ENCODE measurements at places on chromosomes 16 and 17.

GRCh38 chr16:57630931-57631845 is 2.8 kb downstream of the ADGRG1 start:
- no peak for DNase-seq

DNA sequence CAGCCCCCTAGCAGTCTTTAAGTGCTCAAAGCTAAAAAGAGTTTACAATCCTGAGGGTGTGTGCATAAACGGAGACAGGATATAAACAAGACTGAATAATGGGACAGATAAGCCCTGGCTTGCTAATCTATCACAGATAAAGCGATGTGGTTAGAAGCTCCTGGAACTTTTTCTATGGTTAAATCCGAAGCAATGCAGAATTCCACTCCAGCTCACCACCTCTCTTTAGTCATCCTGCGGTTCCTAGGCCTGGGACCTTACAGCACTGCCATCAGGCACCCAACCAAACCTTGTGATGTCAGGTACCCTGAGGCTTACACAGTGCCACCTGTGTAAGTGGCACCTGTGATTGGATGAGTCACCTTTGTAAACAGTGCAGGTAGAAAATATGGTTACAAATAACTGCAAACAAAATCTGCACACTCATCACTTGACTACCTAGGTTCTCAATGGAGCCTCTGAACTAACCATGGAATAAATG is 31.5 kb upstream of the B4GALNT2 start:
- peak; percentile 86 for DNase-seq

DNA sequence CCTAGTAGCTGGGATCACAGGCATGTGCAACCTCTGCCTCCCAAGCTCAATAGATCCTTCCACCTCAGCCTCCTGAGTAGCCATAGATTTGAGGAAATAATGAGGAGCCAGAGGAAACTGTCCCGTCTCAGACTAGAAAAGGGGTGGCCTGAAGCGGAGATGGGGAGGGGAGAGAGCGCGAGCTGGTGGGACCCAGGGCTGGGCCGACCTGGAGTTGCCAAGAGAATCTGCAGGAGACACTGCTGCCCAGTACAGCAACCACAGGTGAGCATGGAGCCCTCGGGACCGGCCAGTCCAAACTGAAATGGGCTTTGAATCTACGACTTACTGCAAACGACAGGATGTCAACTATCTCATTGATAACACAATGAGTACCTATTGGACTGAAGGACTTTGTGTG is 24.3 kb downstream of the CD300A start:
- DNase-seq: no peak

DNA sequence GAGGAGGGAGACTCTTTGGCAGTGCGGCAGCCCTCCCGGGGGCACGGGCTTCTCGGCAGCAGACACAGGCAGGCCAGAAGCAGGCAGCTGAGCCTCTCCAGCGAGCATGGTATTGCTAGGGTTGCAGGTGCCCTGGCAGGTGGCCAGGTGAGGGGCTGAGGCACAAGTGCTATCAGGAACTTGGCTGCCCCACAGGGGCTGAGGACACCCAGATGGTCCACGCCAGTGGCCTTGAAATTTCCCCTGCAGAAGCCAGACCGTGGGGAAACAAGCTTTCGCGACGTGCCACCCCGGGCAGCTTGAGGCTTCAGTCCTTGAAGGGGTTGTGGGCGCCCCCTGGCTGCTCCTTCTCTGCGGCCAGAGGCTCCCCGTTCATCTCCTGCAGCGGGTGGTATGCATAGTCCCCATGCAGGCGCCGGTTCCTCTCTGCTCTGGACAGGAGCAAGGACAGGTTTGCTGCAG is 8.5 kb downstream of the NAGPA start:
- DNase-seq: no peak

- no peak for DNase-seq
These were observed 58.0 kb downstream of the ZFPM1 start for GRCh38 chr16:88511060-88511459.

GRCh38 chr17:39627712-39628516 is 1.2 kb downstream of the PPP1R1B start:
- no peak for DNase-seq

GRCh38 chr16:73743665-73744496 is 552.7 kb upstream of the PSMD7 start:
- peak; percentile 17 for DNase-seq

DNA sequence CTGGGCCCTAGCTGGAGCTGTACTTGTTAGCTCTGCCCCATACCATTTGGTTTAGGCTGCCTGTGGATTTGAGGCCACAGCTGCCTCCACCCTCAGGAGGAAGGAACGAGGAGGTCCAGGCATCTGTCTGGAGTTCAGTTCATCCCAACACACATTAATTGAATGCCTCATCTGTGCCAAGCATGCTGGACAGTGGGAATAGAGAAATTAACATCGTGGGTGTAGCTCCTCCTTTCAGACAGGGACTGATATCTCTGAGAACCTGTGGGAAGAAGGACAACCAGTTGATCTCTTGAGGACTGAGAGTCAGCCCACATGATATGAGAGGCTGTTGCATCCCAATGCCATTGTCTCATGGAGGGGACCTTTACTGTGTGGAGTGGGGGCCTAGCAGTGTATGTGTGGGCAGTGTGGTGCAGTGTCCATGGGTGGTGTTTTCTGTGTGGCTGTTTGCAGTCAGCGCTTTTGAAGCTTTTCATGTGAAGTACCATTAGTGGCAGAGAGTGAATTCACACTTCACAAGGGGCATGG is 29.4 kb upstream of the DDX52 start:
- DNase-seq: no peak

GRCh38 chr17:3944485-3945388 is 19.5 kb downstream of the ATP2A3 start:
- peak; percentile 57 for DNase-seq

DNA sequence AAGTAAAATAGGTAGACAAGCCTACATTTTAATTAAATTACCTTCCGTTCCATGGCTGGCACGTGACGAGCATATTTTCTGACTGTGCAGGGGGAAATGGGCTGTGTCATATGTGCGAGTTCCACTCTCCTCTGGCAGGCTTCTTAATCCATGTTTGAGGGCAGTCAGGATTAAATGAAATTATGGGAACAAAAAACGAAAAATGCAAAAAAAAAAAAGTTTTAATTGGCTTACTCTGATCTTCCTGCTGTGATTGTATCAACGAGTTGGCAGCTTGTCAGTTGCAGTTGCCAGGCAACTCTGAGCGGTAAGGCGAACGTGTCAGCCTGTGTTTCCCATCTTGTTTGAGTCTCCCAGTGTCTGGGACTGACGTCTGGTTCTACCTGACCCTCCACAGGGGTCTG is 302.9 kb upstream of the XYLT1 start:
- peak; percentile 49 for DNase-seq

DNA sequence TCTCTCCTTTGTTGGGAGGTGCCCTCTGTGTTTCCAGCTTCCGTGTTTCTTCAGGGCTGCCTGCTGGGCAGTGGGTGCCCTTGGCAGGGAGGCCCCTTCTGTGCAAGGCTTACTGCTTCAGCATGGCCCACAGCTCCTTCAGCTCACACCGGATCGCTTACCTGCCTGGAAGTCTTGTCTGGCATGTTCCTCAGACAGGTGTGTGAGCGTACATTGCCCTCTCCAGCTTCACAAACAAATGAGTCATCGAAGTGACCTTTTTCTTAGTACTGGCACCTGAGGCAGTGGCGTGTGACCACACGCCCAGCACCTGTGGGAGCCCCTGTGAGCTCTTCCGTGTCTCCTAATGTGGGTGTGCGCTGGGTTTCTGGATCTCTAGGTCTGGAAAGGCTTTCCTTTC is 3.5 kb downstream of the RAB40C start:
- no peak for DNase-seq

GRCh38 chr16:13529193-13529982 is 390.6 kb upstream of the ERCC4 start:
- DNase-seq: no peak

GRCh38 chr16:55479430-55480140 is 587 bp downstream of the MMP2 start:
- DNase-seq: no peak

DNA sequence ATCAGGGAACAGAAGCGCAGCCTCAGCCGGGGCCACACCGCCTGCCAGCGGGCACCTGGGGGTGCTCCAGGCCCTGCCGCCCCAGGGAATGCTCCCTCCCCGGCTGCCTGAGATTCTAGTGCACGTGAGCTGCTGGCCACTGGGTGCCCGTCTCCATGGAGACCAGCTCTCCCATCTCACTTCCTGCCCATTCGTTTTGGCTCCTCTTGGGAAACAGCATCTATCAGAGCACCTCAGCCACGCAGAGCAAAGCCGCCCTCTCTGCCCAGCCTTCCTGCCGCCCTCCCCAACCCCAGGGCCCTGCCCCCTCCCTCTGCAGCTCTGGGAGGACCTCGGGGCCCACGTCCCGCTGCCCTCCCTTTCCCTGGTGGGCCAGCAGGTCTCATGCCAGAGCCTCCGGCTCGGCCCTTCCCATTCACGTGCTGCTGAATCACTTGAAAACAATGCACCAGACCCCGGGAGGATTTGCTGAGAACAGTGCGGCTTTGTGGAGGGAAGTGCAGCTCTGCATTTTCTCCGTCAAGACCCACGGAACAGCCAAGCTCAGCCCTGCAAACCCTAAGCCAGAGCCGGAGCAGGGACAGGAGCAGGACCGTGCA is 19.4 kb downstream of the CEP295NL start:
- peak; percentile 97 for DNase-seq

- no peak for DNase-seq
These were observed 7.4 kb downstream of the ELOB start for GRCh38 chr16:2769675-2770056.

DNA sequence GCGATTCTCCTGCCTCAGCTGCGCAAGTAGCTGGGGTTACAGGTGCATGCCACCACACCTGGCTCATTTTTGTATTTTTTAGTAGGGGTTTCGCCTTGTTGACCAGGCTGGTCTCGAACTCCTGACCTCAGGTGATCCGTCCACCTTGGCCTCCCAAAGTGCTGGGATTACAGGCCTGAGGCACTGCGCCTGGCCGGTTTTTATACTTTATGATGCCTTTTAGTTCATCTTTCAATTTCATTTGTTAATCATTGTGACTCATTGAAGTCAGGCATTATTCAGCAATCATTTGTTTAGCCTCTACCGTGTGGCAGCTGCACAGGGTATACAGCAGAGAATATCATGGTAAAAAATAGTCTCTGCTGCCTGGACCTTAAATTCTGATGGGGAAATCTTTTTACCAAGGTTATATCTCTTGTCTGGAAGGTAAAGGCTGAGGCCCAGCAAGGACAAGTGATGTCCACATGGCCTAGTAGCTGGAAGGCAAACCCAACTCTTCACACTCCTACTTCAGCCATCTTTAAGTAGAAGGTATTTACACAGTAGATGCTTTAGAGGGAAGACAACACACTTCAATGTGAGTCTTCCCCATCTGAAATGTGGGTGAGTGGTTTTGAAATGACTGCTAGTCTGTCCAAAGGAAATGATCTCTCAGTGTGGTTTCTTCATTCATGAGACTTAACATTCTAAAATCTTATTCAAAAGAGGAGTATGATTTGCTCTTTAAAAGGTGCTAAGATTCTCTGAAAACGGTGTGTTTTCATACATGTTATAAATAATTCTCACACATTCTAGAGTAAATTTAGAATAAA is 2.4 kb downstream of the PRPSAP2 start:
- DNase-seq: no peak

- peak; percentile 58 for DNase-seq
These were observed 68.7 kb downstream of the IRX6 start for GRCh38 chr16:55392701-55393100.

DNA sequence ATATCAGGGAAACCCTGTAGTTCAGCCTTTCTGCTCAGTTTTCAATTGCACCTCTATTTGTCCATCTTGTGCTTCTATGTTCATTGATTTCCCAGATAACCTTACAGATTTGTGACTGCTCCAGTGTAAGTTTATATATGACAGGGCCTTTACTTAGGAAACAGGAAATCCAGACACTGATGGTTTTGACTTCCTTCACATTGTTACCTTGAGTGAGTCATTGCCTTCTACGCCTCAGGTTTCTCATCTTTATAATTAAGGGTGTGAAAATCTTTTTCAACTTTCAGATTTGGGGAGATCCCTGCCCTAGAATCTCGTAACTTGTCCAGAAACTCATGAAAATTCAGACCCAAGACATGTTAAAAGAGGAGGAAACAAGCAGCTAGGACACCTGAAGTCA is 342.4 kb upstream of the TBX2 start:
- no peak for DNase-seq

DNA sequence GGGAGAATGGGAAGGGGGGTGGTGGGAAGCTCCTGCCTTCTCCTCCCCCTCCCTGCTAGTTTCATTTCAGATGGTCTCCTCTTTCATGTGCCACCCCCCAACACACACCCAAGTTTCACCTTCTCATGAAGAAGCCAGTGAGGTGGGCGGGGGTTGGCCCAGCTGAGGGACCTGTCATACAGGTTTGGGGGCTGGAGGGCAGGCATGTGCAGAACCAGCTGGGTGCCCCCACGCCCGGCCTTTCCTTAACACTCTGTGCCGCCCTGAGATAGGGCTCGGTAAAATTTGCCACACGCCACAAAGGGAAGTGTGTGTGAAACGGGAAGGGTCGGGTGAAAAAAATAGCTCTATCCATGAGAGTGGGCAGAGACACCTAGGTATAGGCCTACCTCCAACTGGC is 57.4 kb downstream of the PIPOX start:
- DNase-seq: no peak

DNA sequence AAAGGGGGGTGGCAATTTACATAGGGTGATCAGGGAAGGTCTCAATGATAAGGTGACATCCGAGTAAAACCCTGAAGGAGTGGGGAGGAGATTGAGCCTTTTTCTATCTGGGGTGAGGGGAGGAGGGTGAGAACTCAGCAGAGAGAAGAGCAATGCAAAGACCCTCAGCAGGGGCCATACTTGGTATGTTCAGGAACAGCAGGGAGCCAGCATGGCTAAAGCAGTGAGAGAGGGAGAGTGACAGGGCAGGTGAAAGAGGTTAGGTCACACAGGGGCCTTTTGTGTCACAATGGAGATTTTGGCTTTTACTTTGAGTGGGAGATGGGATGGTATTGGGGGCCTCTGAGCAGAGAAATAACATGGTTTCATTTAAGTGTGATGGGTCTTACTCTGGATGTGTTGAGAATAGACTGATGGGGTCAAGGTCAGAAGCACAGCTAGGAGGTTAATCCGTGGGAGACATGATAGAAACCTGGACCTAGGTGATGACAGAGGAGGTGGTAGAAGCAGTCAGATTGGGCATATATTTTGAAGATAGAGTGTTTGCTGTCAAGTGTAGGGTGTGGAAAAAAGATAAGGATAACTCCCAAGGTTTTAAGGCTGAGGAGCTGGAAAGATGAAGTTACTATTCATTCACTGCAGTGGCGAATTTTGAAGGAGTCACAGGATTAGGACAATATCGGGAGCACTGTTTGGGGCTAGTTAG is 6.2 kb downstream of the SP2 start:
- DNase-seq: no peak

GRCh38 chr16:23830276-23830675 is 5.5 kb upstream of the PRKCB start:
- no peak for DNase-seq

- DNase-seq: no peak
These were observed 13.1 kb downstream of the ZSCAN10 start for GRCh38 chr16:3085868-3086595.

- peak; percentile 55 for DNase-seq
These were observed 14.5 kb downstream of the GLIS2 start for GRCh38 chr16:4330277-4330874.

Data from RPMI7951 (cell line).